ENCODE measurements at places on chromosomes 4 and X.

- no peak for DNase-seq
Observed at GRCh38 chr4:25632135-25632534, 23.5 kb upstream of the SLC34A2 start.

- DNase-seq: no peak
Observed at GRCh38 chrX:133699023-133699728, 283.9 kb upstream of the GPC4 start.

GRCh38 chrX:31268359-31268758 is 196.5 kb upstream of the FTHL17 start:
- no peak for DNase-seq

DNA sequence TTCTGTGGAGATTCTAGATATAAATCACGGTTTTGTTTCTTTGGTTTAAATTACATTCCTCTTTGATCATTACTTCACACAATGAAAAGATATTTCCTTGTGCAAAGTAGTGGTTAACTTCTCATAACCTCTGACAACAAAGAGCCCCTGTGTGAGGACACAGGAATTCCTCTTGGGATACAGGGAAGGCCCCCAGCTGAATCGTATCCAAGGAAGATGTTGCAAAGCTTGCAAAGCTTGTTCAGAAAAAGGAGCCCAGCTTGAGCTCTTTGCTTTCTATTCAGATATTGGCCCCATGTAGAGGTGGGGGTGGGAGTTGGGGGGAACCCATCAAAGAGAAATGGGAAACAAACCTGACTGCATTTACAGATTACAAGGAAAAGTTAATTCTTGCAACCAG is 145.7 kb downstream of the RELL1 start:
- DNase-seq: no peak

DNA sequence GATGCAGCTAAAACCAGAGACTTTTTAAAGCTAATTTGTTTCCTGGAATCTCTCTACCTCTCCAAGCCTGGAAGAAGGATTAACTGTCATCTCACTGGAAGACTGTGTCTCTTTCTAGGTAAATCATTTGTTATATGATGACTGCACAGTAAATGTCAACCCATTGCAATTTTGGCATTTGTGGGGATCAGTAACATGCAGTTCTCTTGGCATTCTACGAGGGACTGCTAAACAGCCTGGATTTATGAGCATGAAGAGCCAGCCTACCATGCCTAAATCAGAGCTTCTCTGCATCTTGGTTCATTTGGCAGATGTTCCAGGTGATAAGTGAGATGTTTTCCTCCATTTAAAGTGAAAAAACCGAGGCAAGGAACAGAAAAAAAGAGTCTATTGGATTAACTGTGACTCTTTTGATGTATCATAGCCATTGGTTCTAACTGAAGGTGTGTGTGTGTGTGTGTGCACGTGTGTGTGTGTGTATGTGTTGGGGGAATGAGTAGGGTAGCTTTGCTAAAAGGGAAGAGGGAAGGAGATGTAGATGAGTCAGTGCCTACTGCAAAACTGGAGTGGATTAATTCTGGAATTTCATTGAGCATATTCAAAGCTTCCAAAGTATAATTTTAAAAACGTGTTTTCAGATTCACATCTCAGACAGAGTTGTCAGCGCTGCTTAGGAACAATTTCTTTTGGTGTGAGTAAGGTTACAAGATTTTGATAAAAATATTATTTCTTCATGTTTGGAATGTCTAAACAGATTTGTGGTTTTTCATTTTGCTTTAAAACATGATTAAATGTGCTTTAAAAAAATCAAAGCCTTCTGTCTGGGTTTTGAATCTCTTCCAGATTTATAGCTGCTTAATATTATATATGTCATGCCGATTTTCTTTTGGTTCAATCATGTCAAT is 123.2 kb upstream of the LNX1 start:
- DNase-seq: no peak

GRCh38 chr4:166021617-166022016 is 148.6 kb downstream of the TLL1 start:
- DNase-seq: no peak

GRCh38 chr4:146343199-146343598 is 128.9 kb downstream of the REELD1 start:
- DNase-seq: no peak

DNA sequence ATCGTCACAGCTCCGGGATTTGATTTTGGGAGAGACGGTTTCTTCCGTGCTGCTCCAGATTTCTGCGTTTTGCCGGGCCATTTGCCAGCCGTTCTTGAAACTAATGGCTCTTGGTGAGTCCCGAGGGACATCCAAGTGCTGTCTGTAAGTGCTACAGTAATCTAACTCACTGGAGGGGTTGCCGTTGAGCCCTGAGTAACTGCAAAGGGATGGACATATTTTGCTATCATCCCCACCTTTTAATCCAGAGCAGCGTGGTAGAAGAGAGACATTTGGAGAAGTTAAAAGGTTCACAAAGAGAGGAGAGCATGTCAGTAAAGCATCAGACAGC is 88.9 kb upstream of the PDLIM3 start:
- DNase-seq: no peak

DNA sequence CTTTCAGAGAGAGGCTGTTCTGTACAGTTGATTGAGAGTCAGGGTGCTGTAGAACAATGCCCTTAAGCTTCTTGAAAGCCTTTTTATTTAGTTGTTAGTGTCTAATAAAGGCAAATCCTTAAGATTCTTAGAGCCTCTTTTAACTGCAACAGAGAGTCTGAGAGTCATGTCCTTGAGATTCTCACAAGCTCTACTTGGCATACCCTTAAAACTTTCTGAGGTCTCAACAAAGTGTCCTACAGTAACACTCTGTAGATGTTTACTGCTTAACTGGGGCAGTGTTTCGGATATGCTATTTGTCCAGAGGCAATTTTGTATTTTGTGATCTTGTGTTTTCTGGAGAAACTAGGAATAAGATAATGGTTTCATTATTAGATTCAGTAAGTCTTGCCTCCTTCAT is 209.7 kb downstream of the ARHGAP24 start:
- no peak for DNase-seq

- DNase-seq: no peak
Observed at GRCh38 chrX:19660604-19661255, 145.4 kb upstream of the MAP3K15 start.

GRCh38 chrX:13050151-13050550 is 5.7 kb upstream of the FAM9C start:
- DNase-seq: no peak

- no peak for DNase-seq
Observed at GRCh38 chrX:77565278-77565677, 118.1 kb downstream of the FGF16 start.

DNA sequence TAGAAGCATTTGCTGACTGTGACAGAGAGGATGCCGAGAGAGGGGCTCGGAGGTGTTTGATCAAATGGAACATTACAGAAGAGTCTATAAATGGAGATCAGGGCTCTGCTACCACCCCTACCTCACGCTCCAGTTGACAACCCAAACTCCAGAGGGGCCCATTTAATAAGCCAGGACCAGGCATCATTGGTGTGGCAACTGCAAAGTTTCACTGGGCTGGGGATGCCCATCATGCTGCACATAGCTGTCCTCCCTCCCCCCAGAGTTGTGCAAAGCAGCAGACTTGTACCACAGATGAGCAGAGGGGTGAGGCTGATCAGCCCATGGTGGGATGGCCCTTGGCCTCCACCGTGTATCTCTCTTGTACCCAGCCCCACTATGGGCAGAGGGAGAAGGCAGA is 38.2 kb upstream of the XPNPEP2 start:
- no peak for DNase-seq

DNA sequence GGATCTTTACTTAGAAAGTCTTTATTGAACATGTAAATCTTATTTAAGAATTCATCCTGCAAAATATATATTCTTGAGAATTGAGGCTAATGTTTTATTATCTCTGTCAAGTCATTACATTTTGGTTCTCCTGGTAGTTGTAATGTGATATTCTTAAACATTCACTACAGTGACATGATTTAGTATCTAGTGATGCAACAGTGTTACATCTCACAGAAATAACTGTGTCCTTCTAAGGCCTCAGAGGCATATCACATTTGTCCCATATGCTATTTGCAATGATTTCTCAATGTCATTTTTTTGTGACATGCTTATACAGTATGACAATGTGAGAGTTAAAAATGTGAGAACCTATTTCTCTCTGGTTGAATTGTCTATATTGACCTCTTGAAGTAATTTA is 34.1 kb downstream of the PRRG1 start:
- DNase-seq: no peak

- no peak for DNase-seq
Observed at GRCh38 chrX:136674270-136674985, 26.5 kb downstream of the CD40LG start.

DNA sequence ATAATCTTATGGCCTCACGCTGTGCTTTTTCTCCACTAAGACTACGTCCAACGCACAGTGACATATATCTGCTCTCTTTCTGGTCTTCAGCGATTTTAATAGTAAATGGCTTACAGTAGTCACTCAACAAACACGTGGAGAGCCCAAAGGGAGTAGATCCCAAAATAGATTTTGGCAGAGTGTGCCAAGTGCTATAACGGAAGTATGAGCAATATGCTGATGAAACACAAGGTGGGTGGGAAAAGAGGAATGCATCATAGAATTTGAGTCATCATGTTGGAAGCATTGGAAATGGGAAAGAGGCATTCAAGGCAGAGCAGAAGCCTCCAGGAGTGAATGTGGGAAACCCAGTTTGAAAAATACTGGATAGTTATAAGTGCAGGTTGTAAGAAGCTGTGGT is 129.1 kb upstream of the LDB2 start:
- DNase-seq: no peak

- DNase-seq: no peak
Observed at GRCh38 chr4:95742179-95742578, 97.7 kb upstream of the PDHA2 start.

GRCh38 chr4:158858410-158859199 is 89.8 kb downstream of the FNIP2 start:
- DNase-seq: no peak

DNA sequence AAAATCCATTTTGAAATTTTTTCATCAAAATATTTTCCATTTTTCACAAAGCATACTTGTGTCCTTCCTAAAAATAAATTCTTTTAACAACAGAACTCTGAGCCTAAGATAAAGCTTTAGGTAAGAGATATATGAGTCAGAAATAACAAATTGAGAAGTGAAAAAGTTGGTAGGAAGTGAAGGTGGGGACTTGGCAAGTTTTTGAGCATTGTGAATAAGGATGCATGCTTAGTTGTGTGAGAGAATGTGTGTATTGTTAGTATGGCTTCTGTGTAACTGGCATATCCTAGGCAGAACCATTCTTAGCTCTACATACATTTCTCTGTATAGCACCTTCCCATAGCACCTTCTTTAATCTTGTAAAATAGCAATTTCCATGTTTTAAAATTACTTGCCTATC is 6.8 kb downstream of the ASB5 start:
- no peak for DNase-seq

- DNase-seq: no peak
Observed at GRCh38 chr4:46844325-46844917, 64.6 kb downstream of the COX7B2 start.

- DNase-seq: no peak
Observed at GRCh38 chr4:128538111-128538882, 250.7 kb upstream of the PGRMC2 start.

DNA sequence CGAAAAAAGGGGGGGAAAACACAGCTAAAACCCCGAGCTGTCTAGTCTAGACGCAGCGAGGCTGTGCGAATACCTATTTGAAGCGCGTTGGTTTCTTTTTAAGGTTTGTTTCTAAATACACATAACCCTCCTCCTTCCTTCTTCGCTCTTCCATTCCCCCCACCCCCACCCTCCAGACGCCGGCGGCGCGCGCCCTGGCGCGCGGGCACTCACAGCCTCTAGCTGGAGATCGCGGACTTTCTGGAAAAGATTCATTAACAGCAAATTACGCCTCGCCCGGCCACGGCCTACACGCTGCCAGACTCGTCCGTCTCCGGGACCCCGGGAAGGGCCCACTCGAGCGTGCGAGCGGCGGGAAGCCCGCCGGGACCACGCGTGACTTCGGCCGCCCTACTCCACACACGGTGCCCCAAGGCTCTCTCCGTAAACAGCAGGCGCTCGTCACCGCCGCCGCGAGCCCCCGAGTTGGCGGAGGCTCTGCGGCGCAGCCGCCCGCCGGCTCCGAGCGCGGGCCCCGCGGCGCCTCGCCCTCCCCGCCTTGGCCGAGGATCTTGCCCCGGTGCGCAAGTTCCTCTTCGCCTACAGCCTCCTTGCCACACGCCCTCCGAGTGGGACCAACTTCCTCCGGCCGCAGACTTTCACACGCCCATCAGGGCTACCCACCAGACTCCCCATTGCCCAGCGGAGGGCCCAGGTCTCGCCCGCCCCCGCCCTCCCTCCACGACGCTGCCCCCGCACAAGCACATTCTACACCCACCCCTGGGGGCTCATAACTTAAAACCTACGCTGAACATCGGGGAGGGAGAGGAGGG is 2.0 kb downstream of the BCOR start:
- no peak for DNase-seq

- no peak for DNase-seq
Observed at GRCh38 chr4:15649914-15650545, 5.1 kb downstream of the FBXL5 start.

GRCh38 chrX:53738370-53738906 is 51.9 kb upstream of the HUWE1 start:
- DNase-seq: no peak

DNA sequence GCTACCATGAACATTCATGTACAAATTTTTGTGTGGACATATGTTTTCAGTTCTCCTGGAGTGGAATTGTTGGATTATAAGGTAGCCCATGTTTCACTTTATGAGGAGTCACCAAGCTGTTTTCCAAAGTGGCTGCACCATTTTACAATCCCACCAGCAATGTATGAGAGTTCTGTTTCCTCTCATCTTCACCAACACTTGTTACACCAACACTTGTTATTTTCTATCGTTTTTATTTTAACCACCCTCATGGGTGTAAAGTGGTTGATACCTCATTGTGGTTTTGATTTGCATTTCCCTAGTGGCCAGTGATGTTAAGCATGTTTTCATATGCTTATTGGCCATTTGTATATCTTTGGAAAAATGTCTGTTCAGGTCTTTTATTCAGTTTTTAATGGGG is 4.1 kb downstream of the EXOC1 start:
- no peak for DNase-seq

- no peak for DNase-seq
Observed at GRCh38 chrX:37314531-37314930, 34.6 kb upstream of the PRRG1 start.

DNA sequence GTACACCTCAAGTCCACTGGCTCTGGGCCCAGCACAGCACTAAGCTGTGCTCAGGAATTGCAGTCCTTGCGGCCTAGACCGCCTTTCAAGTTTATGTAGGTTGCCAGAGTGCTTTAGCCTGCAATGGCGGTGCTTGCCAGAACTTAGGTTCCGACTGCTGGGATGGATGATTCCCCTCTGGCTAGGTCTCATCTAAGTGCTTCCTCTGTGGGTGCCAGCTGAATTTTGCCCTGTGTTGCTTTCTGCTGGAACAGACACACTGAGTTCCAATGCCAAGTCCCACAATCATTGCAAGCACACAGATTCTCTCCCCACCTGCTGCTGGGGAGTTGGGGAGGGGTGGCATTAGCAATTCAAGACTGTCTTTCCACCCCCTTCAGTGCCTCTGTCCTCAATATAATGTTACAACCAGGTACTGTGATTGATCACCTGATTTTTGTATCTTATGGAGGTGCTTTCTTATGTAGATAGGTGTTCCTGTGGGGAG is 129.5 kb downstream of the GRID2 start:
- no peak for DNase-seq

GRCh38 chr4:8315435-8316250 is 46.1 kb downstream of the HTRA3 start:
- peak; percentile 53 for DNase-seq

GRCh38 chr4:140296335-140297220 is 76.9 kb upstream of the SCOC start:
- peak; percentile 43 for DNase-seq

Data from breast epithelium (tissue), 4 donors.